NCI-H526 (cell line): ENCODE measurements at places on chromosomes 12 and 14.

GRCh38 chr12:131133994-131134393, 180.3 kb downstream of the ADGRD1 start:
- DNase-seq, result no peak

- no peak for DNase-seq
Observed at GRCh38 chr12:6360578-6361490, 14.5 kb downstream of the SCNN1A start.

DNA sequence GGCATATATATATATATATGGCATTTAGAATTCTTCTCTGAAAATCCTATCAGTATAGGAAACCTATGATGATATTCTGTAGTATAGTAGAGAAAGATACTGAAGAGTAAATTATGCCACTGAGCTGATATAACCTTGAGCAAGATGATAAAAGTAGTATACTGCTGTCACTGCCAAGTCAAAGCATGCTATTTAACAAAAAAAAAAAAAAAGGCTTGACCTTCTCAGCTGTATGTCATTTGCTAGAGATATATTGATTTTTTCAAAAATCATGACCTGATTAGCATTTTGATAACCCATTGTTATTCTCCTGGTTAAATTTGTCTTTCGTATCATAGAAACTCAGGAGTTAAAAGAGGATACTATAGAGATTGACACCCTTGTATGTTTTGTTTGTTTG, 299.4 kb downstream of the ADAMTS20 start:
- DNase-seq, result no peak

DNA sequence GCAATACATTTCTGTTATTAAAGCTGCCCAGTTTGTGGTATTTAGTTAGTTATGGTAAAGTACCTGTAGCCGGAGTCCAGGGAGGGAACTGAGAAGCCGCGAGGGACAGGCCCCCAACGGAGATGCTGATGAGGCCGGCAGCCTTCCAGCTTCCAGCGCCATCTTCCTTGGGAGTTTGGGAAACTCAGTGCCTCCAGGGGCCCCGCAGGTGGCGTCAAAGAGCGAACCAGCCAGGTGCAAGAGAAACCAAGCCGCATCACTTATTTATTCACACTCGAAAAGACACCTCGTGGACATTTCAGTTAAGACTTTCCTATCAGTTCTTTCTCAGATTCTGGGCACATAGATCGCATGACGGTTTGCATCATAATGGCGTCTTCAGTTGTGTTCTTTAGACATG, 216.6 kb downstream of the GLT1D1 start:
- DNase-seq, result no peak

DNA sequence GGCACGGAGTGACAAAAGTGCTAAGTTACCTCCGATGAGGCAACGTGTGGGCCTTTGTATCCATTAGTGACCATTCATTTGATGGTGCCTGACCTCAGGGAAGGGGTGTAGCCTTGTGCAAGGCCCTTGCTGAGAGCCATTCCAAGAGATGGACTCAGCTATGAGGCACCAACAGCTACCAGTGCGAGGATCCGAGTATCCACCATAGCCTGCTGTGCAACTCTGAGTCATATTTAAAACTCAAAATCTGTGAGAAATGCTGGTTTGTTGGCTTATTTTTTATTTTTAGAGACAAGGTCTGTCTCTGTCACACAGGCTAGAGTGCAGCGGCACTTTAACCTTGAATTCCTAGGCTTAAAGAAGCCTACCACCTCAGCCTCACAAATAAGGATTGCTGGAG, 25.1 kb upstream of the WNK1 start:
- no peak for DNase-seq

GRCh38 chr12:49864798-49865090, 21.8 kb upstream of the BCDIN3D start:
- DNase-seq, result no peak

DNA sequence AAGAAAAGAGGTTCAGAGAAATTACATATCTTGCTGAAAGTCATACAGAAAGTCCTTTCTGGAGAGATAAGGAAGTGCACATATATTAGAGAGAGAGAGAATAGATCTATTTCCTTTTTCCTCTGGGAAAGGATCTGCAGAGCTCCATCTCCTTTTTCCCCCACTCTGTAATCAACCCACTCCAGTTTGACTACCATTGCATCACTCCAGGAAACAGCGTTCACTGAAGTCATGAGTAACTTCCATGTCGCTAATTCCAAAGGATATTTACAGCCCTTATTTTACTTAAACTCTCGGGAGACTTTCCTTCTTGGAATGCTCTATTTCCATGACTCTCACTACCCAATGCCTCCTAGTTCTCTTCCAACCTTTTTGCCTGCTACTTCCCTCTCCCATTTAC, 72.5 kb upstream of the PARP11 start:
- DNase-seq, result no peak

GRCh38 chr14:54778618-54779345, 123.8 kb downstream of the GCH1 start:
- no peak for DNase-seq

- DNase-seq, result no peak
Observed at GRCh38 chr12:120000556-120000955, 11.5 kb downstream of the BICDL1 start.

DNA sequence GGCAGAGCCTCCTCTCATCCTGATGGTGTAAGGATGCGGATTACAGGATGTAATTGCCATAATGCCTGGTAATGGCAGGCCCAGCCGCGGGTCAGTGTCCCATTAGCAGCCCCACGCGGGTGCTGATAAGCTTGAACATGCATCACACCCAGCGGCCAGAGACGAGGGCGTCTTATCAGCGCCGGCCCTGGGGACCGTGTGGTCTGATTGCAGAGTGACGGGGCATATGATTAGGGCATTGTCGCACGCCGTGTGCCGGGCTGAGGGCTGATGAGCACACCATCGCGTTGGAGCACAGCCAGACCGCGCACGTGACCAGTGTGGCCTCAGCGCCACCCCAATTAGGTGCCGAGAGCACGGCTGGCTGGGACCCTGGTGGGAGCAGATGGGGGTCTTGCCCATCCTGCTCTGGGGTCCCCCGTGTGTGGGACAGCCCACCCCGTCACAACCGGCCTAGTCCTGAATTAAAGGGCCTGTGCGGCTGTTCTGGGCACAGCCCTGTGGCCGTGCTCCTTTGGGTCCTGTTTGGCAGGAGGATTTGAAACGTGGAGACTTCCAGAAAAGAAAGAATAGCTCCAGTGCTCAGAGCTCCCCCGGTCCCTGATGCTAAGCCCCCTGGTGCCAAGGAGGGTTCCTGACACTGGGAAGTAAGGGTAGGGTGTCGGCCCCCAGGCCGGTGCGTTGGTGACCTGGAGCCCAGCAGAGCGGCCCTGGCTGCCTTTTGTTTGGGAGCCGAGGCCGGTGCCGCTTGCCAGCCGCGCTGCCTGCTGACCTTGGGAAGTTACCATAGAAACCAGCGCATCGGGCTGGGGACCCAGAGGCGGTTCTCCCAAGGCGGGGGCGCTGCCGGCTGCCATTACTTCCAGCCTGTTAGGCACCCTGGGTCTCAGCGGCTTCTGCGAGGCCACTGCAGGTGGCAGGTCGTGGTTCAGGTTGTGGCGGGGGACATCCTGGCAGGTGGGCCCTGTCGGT, 20.7 kb downstream of the KIF26A start:
- DNase-seq, result no peak

- DNase-seq, result no peak
Observed at GRCh38 chr14:26761532-26761931, 163.7 kb upstream of the NOVA1 start.

DNA sequence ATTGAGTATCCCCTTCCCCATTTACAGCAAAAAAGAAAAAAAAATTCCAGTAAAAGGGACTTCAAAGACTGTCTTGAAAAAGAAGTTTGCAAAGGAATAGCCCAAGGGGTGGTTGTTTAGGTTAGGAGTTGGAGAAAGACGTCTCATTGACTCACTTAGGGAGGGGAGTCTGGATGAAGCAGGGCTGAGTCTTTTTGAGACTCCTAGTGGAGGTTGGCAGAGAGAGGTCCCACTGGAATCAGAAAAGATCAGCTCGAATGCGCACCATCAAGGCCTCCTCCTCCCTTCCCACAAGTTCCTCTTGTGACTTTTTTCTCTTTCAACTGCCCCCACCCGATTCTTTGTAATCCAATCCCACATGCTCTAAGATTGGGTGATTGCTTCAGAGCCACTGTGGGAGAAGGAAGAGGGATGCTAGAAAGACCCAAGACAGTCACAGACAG, 1.9 kb downstream of the ARHGEF40 start:
- no peak for DNase-seq

GRCh38 chr12:45685680-45686079, 43.8 kb upstream of the ARID2 start:
- no peak for DNase-seq

DNA sequence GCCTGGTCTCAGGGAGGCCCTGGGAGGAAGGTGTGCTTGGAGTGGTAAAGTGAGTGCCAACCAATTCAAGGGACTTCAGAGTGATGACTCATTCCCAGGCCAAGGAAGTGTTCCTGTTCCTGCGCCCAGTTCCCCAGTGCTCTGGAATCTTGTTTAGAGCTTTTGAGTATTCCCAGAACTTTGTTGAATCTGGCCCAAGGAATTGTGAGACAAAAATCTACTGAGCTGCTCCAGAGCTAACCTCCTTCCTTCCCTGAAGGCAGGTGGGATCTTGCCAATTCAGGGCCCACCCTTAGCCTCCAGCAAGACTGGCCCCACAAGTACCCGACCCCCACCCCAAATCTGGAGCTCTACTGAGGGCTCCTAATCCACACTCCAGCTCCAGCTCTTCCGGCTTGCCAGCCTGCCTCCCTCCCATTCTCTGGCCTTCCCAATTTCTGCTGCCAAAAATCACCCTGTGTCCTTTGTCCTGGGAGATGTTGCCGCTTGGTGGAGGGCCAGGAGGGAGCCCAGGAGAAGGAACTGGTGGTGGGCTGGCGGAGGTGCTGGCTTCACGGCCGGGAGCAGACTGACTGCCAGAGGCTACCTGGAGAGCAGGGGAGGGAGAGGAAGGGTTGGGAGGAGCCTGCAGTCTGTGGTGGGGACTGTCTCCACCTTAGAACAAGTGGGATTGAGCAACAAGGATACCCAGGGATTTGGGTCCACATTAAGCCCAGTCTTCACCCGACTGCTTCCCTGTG, 2.0 kb upstream of the ATN1 start:
- DNase-seq, result peak; percentile 32

GRCh38 chr12:43957732-43958372, 122.0 kb downstream of the TMEM117 start:
- DNase-seq, result peak; percentile 9

DNA sequence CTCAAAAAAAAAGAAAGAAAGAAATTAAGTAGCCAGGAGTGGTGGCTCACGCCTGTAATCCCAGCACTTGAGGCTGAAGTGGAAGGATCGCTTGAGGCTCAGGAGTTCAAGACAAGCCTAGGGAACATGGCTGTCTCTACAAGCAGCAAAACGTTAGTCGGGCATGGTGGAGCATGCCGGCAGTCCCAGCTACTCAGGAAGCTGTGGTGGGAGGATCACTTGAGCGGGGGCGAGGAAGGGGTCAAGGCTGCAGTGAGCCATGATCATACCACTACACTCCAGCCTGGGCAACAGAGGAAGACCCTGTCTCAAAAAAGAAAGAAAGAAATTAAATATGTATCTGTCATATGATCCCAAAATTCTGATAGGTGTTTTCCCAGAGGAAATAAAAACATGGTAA, 5.3 kb downstream of the RAD52 start:
- DNase-seq, result no peak

DNA sequence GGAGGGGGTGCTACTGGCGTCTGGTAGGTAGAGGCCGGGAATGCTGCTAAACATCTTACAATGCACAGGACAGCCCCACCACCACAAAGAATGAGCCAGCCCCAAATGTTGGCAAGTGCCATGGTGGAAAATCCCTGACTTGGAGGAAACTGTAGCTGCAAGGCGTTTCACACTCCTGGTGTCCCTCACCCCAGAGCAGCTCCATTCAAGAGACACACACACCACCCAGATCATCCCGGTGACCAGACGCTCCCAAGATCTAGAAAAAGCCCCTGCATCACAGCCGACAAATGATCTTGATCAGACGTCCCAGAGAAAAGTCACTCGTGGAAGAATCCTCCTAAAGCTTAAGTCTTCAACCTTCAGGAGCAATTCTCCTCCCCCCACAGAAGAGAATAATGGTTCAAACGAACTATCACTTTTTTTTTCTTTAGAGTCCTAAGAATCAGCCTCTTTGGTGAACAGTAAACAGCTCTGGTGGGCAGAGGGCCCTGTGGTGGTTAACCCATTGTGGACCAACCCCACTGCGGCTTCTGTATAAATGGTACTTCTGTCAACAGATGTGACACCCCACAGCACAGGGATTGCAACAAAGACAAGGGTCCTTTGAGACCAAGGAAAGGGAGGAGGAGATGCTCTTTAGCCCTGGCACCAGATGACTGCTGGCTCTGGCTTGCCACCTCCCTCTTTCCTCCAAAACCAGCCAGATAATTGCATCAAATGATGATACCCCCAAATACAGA, 2.7 kb downstream of the GLTP start:
- no peak for DNase-seq

GRCh38 chr12:107780298-107780697, 5.8 kb downstream of the ASCL4 start:
- no peak for DNase-seq

GRCh38 chr14:55401751-55402150, 9.9 kb downstream of the ATG14 start:
- DNase-seq, result no peak

DNA sequence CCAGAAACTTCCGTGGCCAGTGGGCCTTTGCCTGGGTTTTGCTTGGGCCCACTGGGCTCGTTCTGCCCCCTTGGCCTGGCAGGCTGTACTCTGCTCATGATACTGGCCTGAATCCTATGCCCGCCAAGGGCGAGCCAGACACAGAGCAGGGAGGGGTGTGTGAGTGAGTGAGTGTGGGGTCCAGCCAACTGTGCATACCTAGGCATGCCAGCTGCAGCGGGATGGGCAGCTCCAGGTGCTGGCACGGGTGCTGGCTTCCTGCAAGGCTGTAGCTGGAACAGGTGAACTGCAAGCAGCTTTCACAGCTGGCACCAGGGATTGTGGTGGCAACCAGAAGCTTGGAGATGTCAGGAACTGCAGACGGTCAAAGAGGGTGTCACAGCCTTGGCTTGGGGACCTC, 1276.4 kb downstream of the SLC16A7 start:
- no peak for DNase-seq

- no peak for DNase-seq
Observed at GRCh38 chr14:63892265-63892664, 39.5 kb downstream of the SYNE2 start.

DNA sequence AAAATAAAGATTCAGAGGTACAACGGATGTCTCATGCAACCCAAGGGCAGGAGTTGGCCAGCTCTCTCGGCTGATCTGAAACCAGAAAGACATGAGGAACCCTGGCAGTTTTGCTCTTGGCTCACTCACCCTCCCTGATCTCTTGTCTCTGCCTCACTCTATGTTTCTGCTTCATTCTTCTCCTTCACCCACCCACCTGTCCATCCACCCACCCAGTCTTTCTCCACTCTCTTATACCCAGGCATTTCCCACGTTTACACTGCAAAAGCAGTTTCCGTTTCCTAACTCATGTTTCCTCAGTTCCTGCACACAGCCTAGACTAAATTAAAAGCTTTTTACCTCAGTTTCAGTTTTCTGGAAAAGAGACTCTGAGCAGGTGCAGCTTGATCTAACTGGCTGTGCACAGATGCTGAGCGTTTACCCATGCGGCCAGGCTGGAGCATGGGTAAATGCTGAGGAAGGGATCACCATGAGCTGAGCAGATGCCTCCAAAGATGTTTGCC, 157.6 kb downstream of the PRKCH start:
- DNase-seq, result no peak
